ENCODE measurements at places on chromosomes 11 and 22.

- no peak for DNase-seq
Observed at GRCh38 chr22:33326540-33327295, 268.5 kb upstream of the SYN3 start.

DNA sequence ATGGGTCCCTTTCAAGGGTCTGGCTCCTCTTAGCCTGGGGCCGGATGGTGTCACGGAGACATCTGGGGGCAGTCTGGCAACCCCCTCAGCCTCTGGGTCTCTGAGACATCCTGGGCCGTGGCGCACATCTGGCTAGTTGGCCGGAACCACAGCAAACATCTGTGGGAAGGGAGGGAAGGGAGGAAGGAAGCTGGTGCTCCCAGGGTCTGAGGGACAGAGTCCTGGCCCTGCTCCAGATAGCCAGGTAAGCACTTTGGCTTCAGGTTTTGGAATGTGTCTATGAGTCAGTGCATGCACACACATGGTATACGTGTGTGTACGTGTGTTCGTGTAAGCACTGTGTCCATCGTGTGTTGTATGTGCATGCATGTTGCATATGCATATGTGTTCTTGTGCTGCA lies 225.1 kb downstream of the MN1 start:
- no peak for DNase-seq

DNA sequence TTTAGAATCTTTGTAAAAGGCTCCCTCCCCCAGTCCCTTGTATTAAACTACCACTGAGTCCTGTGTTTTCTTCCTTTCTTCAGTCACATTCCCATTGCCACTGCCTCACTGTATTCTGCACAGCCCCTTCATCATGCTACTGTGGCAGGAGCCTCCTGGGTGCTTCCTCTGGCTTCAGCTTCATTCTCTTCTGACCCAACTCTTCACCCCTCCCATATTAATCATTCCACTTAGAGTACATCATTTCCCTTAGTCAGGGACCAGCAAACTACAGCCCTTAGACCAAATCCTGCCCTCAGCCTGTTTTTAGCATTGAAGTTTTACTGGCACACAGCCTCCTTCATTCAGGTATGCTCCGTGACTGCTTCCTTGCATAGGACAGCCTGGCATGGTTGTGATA lies 127.7 kb upstream of the MTNR1B start:
- DNase-seq, result no peak

GRCh38 chr11:68872216-68873003 lies 30.7 kb upstream of the CPT1A start:
- no peak for DNase-seq

DNA sequence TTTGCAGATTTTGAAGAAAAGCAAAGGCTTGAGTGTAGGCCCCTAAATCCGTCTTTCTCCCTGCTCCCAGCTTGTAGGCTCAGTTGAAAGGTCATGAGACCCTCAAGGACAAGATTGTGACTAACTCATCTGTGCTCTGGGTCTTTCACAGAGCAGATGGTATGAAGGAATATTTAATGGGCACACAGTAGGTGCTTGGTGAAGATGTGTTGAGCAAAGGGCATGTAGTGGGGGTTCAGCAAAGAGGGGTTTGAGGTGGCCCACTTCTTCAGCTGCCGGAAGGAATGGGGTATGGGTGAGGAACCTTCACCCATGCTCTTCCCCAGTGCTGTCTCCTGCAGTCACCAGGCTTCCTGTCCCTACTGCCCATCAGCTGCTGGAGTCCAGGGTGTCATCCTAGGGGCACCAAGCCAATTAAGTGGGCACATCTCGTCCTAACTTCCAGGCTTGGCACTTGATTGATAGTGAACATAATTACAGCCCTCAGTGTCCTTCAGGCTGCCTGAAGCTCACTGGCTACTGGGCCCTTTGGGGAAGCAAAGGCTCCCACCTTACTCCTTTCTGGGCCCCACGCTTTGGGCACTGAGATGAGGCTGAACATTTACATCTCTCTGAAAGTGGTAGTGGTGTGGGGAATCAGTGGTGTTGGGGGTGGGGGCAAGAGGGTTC lies 15.0 kb downstream of the DGAT2 start:
- DNase-seq, result no peak

GRCh38 chr11:79185351-79185750 lies 255.5 kb downstream of the TENM4 start:
- DNase-seq, result no peak

- no peak for DNase-seq
Observed at GRCh38 chr11:6410695-6411430, 8.0 kb downstream of the APBB1 start.

DNA sequence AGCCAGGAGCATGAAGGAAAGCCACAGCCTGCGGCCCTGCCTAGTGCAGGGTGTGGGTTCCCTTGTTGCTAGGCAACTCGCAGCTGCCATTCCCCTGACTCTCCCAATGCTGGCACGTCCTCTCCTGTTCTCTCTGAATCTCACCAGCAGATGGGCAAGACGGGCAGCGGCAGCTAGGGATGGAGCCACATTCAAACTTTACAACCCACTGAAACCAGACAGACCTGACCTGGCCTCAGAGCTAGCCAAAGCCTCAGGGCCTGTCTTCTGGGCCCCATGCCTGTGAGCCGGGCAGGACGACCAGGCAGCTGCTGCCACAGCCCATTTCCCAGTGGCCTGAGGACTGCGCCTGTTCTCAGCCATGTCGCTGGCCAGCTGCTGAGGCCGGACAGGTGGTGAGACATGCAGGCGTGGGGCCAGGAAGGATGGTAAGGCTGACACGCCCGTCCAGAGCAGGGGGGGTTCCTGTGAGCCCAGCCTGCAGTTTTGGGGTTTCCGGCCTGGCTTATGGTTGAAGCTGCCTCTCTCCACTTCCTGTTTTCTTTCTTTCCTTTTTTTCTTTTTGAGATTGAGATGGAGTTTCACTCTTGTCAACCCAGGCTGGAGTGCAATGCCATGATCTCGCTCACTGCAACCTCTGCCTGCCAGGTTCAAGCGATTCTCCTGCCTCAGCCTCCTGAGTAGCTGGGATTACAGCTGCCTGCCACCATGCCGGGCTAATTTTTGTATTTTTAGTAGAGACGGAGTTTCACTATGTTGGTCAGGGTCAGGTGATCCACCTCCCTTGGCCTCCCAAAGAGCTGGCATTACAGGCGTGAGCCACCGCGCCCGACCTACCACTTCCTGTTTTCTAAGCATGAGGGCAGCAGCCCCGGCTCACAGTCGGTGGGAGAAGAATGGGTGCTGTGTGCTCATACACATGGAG lies 4.1 kb downstream of the SUN2 start:
- no peak for DNase-seq

- DNase-seq, result no peak
Observed at GRCh38 chr22:31218565-31219262, 6.6 kb downstream of the LIMK2 start.

GRCh38 chr11:13043912-13044628 lies 35.0 kb downstream of the RASSF10 start:
- DNase-seq, result no peak

- no peak for DNase-seq
Observed at GRCh38 chr11:16179676-16180075, 176.7 kb downstream of the SOX6 start.

DNA sequence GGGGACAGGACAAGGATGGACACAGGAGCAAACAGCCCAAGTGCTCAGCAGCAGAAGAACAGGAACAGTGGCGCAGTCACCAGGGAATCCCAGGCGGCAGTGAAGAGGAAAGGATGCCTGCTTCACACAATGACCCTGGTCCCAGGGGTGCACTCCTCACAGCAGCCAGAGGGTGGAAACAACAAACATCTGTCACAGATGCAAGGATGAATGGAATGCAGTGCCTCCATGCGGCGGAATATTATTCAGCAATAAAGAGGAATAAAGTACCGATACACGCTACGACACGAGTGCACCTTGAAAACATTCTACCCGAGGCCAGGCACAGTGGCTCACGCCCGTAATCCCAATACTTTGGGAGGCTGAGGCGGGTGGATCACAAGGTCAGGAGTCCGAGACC lies 12.7 kb downstream of the CSNK1E start:
- no peak for DNase-seq

GRCh38 chr11:123122852-123123251 lies 60.9 kb upstream of the HSPA8 start:
- no peak for DNase-seq

GRCh38 chr22:38849811-38850210 lies 6.0 kb upstream of the NPTXR start:
- no peak for DNase-seq

GRCh38 chr22:42380769-42381551 lies 51.2 kb downstream of the NFAM1 start:
- DNase-seq, result no peak

DNA sequence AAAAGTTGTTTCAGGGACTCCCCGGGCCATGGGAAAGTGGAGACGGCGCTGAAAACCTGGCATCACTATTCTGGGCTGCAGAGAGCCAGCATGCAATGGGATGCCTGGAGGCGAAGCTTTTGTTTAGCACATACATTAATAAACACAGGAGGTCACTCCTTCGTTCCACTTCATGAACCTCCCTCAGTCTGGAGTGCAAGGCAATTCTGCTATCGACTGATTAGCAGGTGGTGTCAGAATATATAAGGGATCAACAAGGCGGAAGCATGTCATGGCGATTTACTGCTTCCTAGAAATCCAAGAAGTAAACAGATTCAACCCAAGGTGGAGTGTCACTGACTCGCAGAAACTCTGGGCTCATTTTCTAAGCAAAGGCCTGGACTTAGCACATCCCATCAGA lies 45.4 kb upstream of the MN1 start:
- DNase-seq, result no peak
